ENCODE measurements at places on chromosomes 6 and 20.

DNA sequence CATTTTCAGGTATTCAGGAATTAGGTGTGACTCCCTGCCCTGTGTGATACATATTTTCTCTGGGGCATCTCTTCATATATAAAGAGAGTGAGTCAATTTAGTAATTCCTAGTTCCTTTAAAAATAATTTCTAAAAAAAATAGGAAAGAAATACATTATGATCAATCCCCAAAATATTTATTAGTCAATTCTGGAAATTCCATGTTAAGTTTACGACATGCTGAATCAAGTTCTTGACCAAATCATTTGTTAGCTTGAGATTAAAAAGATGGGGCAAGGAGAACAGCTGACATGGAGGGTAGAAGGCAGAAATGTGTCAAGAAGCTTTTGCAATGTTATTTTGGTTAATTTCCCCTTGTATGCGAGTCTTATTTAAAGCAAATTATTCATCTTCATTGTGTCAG, 22.7 kb upstream of the PRDM1 start:
- no peak for DNase-seq

DNA sequence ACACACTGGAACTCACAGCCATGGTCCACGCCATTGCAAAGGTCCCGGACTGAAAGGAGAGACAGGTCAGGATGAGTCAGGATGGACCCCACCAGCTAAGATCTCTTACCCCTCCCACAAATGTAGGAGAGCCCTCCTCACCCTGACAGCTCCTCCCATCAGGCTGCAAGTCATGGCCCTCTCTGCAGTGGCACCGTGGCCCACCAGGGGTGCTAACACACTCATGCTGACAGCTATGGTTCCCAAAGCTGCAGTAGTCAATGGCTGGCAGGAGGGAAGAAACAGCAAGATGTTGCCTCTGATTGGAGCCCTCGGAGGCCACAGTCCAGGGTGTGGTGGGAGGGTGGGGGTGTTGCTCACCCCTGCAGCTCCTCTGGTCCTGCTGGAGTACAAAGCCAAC, 5.7 kb upstream of the RBPJL start:
- no peak for DNase-seq

- DNase-seq, result no peak
These were observed 14.3 kb upstream of the FAM135A start for GRCh38 chr6:70398783-70399728.

- no peak for DNase-seq
These were observed 23.4 kb upstream of the RNF144B start for GRCh38 chr6:18363746-18364145.

DNA sequence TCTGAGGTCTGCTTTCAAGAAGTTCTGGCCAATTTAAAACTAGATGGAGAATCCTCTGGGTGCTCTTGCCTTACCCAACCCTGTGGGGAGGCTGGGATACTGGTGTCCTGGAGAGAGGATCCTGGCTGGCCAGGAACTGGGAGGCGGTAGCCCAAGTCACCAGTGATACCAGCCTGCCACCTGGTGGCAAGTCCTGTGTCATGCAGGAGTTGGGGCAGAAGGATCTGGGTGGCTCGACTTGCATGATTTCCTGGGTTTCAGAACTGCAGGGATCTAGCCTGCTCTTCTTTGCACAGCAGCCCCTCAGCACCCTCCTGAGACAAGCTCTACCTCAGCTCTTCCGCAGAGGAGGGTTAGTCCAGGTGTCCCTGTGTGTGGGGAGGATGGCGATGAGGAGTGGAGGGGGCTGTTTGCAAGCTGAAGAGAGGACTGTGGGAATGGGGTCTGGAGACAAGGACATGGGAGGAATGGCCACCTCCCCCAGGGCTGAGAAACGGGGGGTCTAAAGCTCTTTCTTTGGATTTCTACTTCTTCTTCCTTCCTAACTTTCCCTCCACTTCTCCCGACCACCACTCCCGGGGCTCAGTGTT, 4.2 kb downstream of the KCNK17 start:
- peak; percentile 20 for DNase-seq

GRCh38 chr20:44166477-44166876, 20.5 kb downstream of the JPH2 start:
- no peak for DNase-seq

GRCh38 chr6:36129941-36130666, at the start of gene MAPK13:
TSS of gene MAPK13 (plus strand) at chr6:36130513. CDS start at chr6:36130583, 70 bp downstream.
- no peak for DNase-seq

DNA sequence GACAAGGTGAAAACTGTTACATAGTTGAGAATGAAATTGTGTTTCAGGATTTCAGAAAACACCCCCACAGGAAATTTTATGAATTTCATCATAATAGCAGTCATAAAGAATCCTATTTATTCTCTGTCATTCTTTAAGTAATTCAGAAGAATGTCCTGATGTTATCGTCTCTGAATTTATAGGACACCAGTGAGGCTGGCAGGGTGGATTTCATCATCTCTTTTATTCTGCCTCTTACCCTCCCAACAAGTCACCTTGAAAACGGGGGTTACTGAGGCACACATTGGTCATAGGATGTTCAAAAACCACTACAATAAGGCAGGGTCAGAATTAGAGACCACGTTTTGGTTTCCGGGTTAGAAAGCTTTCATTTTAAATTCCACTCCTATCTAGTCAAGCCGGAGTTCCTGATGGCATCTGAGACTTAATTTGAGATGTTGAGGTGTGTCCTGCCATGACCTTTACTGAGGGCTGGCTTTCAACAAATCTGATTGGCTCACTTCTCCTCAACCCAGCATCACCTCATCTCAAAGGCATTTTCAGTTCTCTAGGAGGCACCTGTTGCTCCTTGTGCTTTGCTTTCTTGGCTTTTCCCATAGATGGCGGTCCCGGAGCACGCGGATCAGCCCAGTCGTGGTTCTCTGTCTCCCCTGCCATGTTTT, 230.6 kb upstream of the SUPT3H start:
- DNase-seq, result no peak

GRCh38 chr20:4925842-4926530, 75.3 kb downstream of the SLC23A2 start:
- DNase-seq, result no peak

Measured in GOT3 (cell line).